ENCODE measurements at places on chromosomes 6 and 20.

GRCh38 chr6:10084111-10084986 is 330.5 kb downstream of the TFAP2A start:
- DNase-seq, result no peak

DNA sequence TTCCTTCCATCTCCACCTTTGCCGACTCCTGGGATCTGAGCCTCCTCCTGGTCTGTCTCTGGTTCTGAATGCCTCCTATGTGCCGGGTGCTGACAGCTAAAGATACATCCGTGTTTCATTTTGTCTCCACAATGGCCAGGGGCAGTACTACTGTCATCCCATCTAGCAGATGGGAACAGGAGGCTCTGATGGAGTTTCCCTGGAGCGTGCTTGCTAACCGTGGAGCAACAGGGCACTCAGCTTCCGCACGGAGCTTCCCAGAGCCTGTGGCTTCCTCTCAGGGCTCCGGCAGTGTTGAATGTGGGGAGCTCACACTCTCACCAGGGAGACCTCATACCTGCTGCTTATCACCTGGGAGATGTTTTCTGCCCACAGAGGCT is 11.9 kb upstream of the NPBWR2 start:
- no peak for DNase-seq

GRCh38 chr20:35904982-35905663 is 49.2 kb downstream of the SCAND1 start:
- no peak for DNase-seq

DNA sequence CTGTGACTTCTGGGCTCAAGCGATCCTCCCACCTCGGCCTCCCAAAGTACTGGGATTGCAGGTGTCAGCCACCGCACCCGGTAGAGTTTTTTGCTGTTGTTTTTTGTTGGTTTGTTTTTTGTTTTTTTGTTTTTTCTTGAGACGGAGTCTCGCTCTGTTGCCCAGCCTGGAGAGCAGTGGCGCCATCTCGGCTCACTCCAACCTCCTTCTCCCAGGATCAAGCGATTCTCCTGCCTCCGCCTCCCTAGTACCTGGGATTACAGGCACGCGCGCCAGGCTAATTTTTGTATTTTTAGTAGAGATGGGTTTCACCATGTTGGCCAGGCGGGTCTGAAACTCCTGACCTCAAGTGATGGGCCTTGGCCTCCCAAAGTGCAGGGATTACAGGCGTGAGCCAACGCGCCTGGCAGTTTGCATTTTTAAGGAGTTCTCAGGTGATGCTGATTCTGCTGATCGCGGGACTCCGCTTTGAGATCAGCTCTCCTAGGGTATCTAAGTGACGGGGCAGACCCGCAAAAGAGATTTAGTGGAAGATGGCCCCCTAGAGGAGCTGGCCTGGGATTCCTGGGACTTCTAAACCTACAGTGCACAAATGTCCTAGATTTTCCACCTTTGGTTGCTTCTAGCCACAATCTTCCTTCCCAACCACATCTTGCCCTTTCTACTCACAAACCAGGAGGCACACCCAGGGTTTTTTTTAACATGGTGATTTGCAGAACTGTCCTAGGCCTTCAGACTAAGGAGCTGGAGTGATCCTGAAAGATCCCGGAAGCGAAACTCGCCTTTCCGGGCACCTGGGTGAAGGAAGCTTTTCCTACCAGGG is 45.2 kb downstream of the DPPA5 start:
- no peak for DNase-seq

DNA sequence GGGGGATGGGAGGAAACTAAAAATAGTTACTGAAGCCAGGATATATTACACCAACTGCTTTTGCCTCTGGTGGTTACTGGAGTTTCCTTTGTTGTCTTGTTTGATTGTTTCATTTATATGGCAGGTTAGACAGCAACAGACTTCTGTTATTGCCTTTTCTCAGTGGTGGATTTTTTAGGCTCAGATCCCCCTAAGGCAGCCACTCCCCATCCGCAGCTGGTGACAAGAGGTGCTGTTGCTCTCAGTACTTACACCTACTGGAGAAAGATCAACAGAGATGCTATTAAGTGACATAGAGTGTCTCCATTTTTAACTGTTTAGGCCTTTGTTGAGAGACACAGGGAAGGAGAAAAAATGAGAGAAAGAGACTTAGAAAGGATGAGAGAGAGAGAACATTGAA is 552.1 kb downstream of the PKHD1 start:
- DNase-seq, result no peak

GRCh38 chr6:101178748-101179147 is 214.8 kb upstream of the GRIK2 start:
- DNase-seq, result no peak

GRCh38 chr6:70894001-70894400 is 62.9 kb downstream of the B3GAT2 start:
- DNase-seq, result no peak

GRCh38 chr6:6317825-6318733 is 2.4 kb downstream of the F13A1 start:
- DNase-seq, result no peak

- DNase-seq, result no peak
Measured at GRCh38 chr6:12501990-12502389, 211.8 kb downstream of the EDN1 start.

GRCh38 chr6:113182370-113183141 is 674.6 kb upstream of the MARCKS start:
- no peak for DNase-seq
